ENCODE measurements at places on chromosomes 1 and 21.

DNA sequence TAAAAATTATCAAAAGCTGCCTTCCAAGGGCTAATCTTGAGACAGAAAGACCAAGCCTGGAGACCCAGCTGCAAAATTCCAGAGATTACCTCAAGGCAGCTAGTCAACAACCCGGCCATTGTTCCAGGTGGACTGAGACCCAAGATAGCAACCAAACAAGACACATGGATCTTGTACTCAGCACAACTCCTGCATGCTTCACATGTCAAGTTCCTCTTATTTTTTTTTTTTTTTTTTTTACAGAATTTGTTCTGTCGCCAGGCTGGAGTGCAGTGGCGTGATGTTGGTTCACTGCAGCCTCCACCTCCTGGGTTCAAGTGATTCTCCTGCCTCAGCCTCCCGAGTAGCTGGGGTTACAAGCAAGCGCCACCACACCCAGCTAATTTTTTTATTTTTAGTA is 40.1 kb downstream of the CD2 start:
- no peak for DNase-seq

GRCh38 chr1:200478239-200478623 is 68.4 kb upstream of the ZNF281 start:
- DNase-seq: no peak

GRCh38 chr1:21938732-21939538 is 1.8 kb upstream of the HSPG2 start:
- DNase-seq: no peak

DNA sequence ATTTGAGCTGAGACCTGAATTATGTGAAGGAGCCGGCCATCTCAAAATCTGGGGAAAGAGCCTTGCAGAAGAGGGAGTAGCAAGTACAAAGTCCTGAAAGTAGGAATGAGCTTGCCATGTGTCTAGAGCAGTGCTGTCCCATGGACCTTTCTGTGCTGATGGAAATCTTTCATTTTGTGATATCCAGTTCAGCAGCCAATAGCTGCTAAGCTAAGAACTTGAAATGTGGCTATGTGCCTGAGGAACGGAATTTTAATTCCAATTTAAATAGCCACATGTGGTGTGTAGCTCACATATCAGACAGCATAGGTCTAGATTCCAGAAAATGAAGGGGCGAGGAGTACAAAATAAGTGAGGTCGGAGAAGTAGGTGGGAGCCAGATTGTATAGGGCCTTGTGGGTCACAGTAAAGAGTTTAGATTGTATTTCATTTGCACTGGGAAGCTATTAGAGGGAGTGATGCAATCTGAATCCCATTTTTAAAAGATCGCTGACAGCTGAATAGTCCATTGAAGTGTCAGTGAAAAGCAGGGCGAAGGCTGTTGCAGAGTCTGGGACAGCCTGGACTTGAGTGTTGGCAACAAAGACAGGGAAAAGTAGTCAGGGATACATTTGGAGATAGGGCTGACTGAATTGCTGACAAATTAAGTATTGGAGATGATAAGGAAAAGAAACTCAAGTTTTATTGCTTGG is 80.3 kb downstream of the TMEM200B start:
- no peak for DNase-seq

GRCh38 chr1:64041371-64042131 is 161.9 kb upstream of the UBE2U start:
- DNase-seq: no peak

DNA sequence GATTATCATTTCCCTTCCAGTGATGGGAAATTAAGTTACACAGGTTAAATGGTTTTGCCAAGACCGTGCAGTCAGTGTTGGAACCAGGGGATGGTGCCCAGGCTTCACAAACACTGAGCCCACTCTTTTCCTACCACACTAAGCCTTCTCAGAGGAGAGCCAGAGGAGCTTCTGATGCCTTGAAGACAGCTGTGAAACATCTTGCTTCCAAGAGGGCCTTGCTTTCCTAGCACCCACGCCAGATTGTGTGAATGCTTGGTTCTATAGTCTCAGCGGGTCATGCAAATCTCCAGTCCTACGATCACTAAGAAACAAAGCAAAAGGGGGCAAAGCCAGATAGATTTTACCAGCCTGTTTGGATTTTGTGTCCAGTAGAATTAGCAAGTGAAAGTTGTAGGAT is 187.5 kb downstream of the DHRS3 start:
- no peak for DNase-seq

- DNase-seq: no peak
Observed at GRCh38 chr1:209008586-209008985, 574.9 kb upstream of the CAMK1G start.

Data from HEK293T (cell line).